ENCODE measurements at places on chromosomes 16 and 17.

DNA sequence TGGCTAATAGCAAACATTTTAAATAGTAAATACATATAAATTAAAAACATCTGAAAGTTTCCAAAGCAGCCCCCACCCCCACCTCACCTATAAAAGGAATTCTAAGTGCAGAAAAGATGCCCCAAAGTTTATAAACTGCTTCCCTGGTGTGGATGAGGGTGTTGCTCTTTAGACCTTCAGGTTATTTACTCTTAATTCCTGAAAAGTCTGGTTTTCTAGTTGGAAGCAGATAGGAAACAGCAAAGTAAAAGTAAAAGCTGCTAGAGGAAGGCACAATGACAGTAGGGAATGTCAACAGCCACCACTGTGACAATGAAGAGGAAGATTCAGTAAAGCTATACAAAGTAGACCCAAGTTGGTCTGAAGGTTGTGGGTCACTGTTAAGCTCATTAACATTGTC is 37.8 kb downstream of the SSH2 start:
- no peak for DNase-seq

DNA sequence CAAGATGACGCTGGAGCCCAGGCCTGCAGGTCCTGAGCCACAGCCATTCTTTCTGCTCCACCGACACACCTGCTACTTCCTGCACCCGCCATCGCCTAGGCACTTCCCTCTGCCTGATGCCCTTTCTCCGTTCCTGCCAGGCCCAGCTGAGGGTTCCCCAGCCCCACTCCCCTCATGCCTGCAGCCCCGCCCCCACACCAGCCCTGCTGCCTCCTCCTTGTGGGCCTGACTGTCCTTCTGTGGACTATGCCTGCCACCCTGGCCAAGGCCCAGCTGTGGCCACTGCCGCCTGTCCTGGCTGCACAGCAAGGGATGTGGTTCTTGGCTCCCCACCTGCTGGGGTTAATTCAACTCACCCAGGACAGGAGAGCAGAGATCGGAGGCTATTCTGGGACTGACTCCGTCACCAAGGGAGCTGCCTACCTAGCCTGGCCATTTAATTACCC is 7.5 kb downstream of the NATD1 start:
- DNase-seq = no peak

DNA sequence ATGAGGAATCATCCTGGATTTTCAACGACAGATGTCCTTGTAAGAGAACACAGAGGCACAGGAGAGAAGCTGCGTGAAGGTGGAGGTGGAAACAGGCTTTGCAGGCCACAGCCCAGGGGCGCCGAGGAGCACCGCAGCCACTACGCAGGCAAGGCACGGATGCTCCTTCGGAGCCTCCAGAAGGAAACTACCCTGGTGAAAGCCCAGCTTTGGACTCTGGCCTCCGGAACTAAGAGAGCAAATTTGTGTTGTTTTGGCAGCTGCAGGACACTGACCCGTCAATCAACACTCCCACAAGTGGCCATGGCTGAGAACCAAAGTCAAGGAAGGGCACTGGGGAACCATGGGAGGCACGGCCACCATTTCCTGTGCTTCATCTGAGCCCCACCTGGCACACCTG is 3.4 kb downstream of the ARL16 start:
- no peak for DNase-seq

DNA sequence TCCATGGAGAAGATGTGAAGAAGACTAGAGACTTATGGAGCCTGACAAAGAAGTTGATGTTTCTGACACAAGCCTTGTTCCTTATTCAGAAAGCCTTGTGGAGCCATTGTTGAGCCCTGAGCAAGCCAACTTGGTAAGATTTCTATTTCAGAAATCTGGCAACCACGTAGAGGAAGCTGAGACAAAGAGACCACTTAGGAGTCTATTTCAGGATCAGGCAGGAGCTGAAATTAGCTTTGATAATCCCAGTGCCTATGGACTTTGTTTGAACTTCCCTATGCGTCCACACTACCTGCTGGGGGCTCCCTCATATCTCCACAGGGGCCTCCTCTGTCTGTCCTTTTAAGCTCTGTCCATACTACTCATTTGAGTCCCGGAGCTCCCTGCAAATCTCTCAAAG is 540.0 kb upstream of the GOT2 start:
- DNase-seq = no peak

- no peak for DNase-seq
Measured at GRCh38 chr16:72458035-72458434, 286.1 kb upstream of the PMFBP1 start.

GRCh38 chr16:68548947-68549346 is 9.9 kb downstream of the ZFP90 start:
- DNase-seq = no peak

DNA sequence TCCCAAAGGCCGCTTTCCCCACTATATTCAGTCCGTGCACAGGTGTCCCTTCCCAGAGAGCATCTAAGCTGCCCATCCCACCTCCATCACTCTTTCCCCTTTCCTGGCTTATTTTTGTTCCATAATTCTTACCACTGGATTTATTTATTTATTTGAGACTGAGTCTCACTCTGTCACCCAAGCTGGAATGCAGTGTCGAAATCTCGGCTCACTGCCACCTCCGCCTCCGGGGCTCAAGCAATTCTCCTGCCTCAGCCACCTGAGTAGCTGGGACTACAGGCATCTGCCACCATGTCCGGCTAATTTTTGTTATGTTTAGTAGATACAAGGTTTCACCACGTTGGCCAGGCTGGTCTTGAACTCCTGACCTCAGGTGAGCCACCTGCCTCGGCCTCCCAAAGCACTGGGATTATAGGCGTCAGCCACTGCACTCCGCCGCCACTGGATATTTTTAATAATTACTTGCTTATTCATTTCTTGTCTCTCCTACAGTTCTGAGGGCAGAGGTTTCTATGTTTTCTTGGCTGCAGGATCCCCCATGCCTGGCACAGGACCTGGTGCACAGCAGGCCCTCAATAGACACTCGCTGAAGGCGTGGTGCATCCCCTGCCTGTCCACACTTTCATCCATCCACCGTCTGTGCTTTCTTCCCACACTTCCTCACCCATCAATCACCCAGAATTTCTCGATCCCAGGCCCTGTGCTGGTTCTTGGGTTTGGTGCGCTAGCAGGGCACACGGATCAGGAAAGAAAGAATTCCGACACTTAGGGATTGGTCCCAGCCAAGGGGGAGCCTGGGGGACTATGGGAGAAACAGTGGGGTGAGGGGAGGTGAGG is 9.9 kb upstream of the ADGRG1 start:
- DNase-seq = no peak

DNA sequence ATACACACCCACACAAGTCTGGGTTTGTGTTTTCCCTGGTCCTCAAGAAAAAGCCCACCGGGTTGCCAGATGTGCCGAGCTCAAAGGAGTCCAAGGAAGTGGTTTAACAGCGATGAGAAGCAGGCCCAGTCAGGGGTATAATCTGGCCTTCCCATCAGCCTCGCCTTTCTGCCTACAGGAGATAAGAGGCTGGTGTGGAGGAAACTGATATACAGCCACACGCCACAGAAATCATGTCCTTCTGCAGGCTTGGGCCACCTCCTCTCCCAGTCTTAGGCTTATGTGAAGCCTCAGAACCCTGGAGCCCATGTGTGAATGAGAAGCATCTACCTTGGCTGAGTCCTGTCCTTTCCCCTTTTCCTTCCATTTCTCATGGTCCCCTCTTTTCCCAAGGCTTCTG is 43.6 kb upstream of the MMP2 start:
- no peak for DNase-seq

DNA sequence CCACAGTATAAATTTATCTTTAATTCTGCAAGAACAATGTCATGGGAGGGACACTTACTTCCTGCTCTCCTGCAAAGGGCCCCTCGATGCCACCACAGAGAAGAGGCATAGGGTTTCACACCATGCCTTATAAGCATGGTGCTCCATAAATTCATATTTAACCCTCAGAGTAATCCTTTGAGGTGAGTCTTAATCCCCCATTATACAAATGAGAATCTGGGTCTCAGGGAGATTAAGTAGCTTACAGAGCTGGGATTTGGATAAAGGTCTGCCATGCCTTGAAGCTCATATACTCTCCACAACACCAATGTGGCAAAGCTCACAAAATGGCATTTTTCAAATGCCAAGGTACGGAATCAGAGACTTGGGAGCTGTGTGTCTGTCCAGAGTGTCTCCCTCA is 268.5 kb upstream of the CCL2 start:
- DNase-seq = no peak

GRCh38 chr17:8629371-8630226 is 926 bp downstream of the MYH10 start:
- no peak for DNase-seq

DNA sequence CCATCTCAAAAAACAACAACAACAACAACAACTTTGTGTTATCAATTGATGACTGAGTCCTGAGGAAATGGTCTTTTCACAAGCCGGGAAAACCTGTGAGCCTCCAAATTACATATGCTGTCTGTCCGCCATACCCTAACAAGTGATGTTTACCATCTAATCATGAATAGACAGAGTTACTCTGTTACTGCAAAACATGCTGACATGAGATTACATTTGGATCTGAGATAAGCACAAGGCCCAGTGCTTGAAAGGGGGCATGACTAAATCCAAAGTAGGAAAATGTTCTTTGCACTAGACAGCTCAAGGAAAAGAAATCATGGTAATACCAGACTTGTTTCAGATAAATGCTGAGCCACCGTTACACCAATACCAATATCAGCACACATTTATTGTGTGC is 8.6 kb upstream of the ATXN1L start:
- DNase-seq = no peak

DNA sequence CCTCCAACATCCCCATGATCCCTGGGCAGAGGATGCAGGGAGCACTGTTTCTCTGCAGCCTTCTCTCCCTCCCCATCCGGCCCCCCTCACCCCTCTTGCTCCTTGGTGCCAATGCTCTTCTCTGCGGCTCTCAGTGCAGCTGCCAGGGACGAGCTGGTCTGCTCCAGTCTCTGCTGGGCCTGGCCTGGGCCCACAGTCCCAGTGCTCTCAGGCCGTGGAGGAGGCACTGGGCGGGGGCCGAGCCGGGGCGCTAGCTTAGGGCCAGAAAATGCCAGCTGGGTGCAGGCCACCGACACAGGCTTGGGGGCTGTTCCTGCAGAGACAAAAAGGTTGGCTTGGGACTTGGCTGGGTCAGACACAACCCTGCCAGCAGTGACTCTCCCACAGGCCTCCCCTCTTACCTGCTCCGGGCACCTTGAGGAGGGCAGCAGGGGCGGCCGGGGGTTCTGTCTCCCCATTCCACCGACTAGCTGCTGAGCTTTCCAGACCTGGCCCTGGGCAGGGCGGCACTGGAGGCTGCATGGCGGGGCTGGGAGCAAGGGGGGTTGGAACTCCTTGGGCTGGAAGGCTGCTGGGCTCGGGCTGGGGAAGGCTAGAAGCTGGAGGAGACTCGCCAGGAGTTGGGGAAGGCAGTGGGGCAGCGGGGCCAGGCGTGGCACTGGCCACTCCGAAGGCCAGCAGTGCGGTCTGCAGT is 13.8 kb downstream of the CASKIN2 start:
- DNase-seq = no peak

- no peak for DNase-seq
Measured at GRCh38 chr17:59028328-59028727, 78.4 kb downstream of the TRIM37 start.

- no peak for DNase-seq
Measured at GRCh38 chr16:10600782-10601443, 20.5 kb upstream of the EMP2 start.

- DNase-seq = no peak
Measured at GRCh38 chr17:4810696-4811290, 3.8 kb downstream of the PLD2 start.

DNA sequence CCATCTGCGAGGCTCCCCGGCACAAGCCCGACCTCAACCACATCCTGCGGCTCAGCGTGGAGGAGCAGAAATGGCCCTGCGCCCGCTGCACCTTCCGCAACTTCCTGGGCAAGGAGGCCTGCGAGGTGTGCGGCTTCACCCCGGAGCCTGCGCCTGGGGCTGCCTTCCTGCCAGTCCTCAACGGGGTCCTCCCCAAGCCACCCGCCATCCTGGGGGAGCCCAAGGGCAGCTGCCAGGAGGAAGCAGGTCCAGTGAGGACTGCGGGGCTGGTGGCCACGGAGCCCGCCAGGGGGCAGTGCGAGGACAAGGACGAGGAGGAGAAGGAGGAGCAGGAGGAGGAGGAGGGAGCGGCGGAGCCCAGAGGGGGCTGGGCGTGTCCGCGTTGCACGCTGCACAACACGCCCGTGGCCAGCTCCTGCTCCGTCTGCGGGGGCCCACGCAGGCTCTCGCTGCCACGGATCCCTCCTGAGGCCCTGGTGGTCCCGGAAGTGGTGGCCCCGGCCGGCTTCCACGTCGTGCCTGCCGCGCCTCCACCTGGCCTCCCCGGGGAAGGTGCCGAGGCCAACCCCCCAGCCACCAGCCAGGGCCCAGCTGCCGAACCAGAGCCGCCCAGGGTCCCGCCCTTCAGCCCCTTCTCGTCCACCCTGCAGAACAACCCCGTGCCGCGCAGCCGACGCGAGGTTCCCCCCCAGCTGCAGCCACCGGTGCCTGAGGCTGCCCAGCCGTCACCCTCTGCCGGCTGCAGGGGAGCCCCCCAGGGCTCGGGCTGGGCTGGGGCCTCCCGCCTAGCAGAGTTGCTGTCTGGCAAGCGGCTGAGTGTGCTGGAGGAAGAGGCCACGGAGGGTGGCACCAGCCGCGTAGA is 13.1 kb upstream of the PRR35 start:
- DNase-seq = no peak

GRCh38 chr17:75194879-75195278 is 10.6 kb upstream of the NUP85 start:
- DNase-seq = no peak

DNA sequence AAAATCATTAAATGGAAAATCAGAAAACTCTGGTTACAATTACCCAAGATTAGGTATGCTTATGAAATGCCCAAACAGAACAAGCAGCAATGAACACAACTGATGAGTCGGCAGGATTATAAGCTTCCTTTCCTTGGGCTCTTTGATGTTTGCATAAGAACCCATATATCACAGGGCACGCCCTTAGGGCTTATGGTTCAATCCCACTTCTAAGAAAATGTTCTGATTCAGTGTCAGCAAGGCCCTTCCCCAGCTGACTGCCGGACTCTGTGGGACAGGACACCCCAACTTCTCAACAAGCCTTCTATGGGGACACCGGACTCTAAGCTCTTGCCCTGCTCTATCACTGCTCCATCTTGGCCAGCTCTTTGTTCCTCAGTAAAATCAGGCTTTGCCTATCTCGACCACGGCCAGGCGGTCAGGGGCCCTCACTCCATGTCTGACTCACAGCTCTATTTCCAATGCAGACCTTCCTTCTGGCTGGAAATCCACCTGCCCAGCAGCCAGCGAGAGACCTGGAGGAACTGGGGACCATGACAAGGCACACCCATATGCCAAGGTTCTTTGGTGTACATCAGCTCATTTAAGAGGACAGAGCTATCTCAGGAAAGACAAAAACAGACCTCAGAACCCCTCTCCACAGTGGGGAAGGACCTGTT is 26.8 kb downstream of the LITAFD start:
- no peak for DNase-seq

All from NCI-H1048 (cell line).